ENCODE measurements at places on chromosomes 7 and 10. TPM values are rescaled to one million over a fixed set of nuclear protein-coding genes. Genes with fewer than 3 reads are reported as not detected.

PAPOLB gene
- total RNA-seq, result 1.1 TPM

PKD2L1 gene
- total RNA-seq, result 0.56 TPM

INSYN2A gene
- 0.35 TPM for total RNA-seq

ACTR3C gene
- 6.4 TPM for total RNA-seq

ATOH7 gene
- total RNA-seq, result not detected

DLG5 gene
- 79.6 TPM for total RNA-seq

ANAPC16 gene
- total RNA-seq, result 44.0 TPM

ZNF239 gene
- total RNA-seq, result 6.5 TPM

KIF11 gene
- total RNA-seq, result 1.9 TPM

THNSL1 gene
- 0.54 TPM for total RNA-seq

VWA2 gene
- 0.28 TPM for total RNA-seq

ASIC3 gene
- total RNA-seq, result 2.8 TPM

KIAA1549 gene
- 0.95 TPM for total RNA-seq

CASTOR2 gene
- total RNA-seq, result 16.3 TPM

CRHR2 gene
- total RNA-seq, result 0.21 TPM

SPACDR gene
- not detected for total RNA-seq

TNS3 gene
- total RNA-seq, result 138 TPM

MAGI2 gene
- total RNA-seq, result 18.3 TPM

MSMB gene
- total RNA-seq, result not detected

PTPRZ1 gene
- 5.1 TPM for total RNA-seq

MMP21 gene
- not detected for total RNA-seq

AQP1 gene
- 1,262 TPM for total RNA-seq

SORCS1 gene
- total RNA-seq, result 0.27 TPM

All from thoracic aorta (tissue), 2 donors.